CD14-positive monocyte (primary cell): ENCODE measurements at places on chromosomes 5 and 9. TPM values are rescaled to one million over a fixed set of nuclear protein-coding genes. Genes with fewer than 3 reads are reported as not detected.

Gene TAL2
- polyA plus RNA-seq: not detected

Gene BARHL1
- polyA plus RNA-seq: not detected

Gene SLCO6A1
- not detected in 2 replicates for polyA plus RNA-seq

Gene NXNL2
- polyA plus RNA-seq: not detected

Gene HDAC3
- 82.3 TPM for polyA plus RNA-seq

DNA sequence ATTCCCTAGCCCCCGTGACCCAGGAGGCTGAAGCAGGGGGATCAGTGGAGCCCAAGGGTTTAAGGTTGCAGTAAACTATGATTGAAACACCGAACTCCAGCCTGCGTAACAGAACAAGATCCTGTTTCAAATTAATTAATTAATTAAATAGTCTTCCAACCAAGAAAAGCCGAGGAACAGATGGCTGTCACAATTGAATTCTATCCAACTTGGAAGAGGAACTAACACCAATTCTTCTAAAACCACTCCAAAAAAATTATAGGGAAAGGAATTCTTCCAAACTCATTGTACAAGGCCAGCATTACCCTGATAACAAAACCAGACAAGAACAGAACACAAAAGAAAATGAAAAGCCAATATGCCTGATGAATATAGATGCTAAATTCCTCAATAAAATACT is 43.4 kb upstream of the RGS7BP start:
- no peak for DNase-seq

GRCh38 chr9:108444400-108445358 is 411.1 kb downstream of the ACTL7B start:
- DNase-seq: no peak

- DNase-seq: no peak
These were observed 113.2 kb downstream of the PALM2AKAP2 start for GRCh38 chr9:109893241-109893640.

- DNase-seq: no peak
These were observed 22.2 kb downstream of the COL27A1 start for GRCh38 chr9:114177423-114178064.

GRCh38 chr9:134252084-134252830 is 74.0 kb upstream of the RXRA start:
- DNase-seq: no peak

DNA sequence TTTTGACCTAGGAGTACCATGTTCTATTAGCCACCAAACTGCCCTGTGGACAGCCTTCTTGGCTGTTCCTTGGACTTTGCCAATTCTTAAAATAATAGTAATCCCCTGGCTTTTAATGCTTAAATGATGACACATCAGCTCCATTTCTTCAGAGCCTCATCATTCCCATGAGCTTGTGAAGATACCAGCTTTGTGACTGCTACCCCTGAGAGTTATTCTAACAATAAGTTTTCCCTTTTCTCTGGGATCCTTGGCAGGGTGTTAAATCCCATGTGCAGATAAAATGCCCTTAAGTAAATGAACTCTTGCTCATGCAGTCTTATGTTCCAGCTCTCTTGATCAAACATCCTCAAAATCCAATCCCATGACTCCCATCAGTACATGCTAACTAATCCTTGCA is 415.3 kb downstream of the CETN3 start:
- no peak for DNase-seq

DNA sequence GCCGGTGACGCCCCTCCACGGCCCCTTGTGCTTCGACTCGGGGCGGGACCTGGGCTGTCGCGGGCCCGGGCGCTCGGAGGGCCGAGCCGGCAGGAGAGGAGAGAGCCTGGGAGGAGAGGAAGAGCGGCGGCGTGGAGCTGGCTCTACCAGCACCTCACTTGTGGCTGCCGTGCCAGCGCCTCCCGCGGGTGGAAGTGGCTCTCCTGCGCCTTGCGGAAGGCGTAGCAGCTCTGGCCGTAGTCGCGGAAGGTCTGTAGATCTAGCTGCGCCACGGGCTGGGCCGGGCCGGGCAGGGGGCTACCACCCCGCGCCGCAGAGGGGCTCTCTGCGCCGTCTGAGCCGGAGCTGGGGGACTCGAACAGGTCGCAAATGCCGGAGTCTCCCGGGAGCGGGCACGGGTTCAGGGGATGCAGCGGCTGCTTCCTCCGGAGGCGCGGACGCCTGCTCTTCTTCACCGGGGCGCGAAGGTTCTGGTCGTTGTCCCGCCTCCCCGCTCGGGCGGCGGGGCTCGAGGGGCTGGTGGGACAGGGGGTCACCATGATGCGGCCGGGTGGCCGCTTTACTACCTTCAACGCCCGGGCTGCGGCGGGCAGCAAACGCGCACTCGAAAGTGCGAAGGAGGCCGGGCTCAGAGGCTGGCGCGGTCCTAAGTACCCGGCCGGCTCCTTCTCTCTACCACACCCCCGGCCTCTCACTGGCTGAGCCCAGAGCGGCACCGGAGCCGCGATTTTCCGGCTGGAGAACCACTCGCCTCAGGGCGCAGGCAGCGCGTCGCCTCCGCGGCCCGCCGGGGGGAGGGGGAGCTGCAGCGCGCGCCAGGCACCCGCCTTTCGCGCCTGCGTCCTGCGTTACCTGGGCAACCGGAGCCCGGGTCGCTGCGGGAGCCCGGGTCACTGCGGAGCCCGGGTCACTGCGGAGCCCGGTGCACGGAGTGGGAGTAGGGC is at the start of gene CCNO:
Gene CCNO, minus strand, starts transcription at position 624 of the 944 bp plus-strand sequence. Its CDS starts 85 bp downstream, at position 539.
- DNase-seq: peak; percentile 52

DNA sequence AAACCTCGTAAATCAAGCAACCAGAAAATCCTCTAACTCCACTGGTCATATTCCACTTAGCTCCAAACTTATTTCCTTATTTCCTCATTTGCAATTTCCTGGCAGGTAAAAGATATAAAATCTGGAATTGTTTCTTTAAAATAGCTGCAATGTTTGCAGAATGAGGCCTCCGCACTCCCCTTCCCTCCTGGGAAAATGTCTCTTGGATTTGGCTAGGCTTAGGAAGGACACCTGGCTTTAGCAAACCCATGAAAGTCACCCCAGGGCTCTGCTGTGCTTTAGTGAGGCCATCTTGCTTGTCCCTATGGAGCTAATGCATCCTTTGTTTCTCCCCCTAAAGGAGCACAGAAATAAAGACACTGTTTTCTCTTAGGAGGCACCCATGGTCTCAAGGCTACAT is 10.5 kb downstream of the ARSB start:
- no peak for DNase-seq
